ENCODE measurements at places on chromosomes 12 and 14.

DNA sequence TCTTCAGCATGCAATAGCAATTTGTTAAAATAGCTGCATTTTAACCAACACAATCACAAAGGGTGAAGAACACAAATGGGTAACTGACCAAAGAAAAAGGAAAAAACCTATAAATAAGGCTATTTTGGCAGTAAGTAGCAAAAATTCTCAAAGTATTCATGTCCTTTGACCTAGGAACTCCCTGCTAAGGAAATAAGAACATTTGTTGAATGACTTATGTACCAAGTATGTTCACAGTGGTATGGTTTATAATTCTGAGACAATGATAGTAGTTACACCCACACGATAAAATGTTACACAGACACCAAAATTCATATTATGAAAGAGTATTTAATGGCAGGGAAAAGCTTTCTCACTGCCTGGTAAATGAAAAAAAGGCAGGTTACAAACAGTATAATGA lies 16.9 kb downstream of the CCDC88C start:
- no peak for DNase-seq

GRCh38 chr12:132397152-132397933 lies 68.0 kb upstream of the GALNT9 start:
- DNase-seq = no peak

- DNase-seq = peak; percentile 58
Measured at GRCh38 chr14:21498540-21499526, 12.3 kb downstream of the METTL3 start.

- no peak for DNase-seq
Measured at GRCh38 chr12:87439990-87440827, 589.0 kb downstream of the C12orf50 start.

DNA sequence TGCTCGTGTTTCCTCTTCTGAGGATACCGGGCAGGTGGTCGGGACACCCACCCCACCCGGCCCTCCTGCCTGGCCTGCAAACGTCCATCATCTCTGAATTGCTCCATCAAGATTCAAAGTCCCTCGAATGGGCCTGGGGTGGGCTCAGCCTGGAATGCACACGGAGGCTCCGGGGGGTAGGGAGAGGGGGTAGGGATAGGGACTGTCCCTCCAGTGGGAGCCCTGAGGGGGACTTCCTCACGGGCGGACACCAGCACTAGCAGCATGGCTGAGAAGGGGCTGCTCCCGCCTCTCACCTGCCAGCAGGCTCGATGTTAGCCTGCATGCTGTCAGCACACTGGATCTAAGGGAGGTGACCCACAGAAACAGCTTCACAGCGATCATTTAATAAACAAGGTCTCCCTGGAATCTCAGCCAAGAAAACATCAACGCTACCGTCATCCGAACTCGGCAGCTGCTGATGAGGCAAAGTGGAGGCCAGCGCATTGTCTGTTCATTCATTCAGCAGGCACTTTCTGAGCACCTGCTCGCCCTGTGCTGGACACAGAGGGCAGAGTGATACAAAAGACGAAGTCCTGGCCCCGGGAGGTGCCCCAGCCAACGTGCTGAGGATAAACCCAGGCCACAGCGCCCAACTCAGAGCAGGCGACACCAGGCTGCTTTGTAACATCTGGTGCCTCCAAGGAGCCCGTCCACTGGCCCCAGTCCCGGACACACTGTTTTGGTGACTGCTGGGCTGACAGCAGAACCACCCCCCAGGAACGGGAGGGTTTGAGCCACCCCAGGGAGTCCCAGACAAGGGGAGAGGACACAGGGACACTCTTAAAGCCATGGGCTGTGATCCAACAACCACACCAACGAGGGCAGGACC lies 6.3 kb downstream of the TMEM179 start:
- DNase-seq = no peak

DNA sequence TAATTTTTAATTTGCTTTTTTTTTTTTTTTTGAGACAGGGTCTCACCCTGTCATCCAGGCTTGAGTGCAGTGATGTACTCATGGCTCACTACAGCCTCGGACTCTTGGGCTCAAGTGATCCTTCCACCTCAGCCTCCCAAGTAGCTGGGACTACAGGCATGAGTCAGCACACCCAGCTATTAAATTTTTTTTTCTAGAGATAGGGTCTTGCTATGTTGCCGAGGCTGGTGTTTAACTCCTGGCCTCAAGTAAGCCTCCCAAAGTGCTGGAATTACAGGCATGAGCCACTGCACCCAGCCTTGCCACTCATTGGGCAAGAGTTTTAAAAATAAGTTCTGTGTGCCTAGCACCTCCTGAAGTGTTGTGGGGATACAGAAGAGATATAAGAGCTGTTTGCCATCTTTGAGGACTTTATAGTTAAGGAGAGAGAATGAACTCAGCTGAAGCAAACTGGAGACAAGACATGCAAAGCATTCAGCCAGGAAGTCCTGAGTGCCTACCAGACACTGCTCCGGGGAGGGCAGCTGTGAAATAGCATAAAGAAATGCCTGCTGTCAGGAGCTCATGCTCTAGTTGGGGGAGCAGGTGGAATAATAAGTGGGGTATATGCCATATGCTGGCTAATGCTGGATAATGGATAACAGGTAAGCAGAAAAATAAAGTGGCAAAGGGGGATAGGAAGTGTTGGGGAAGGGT lies 15.0 kb upstream of the EMP1 start:
- DNase-seq = no peak

DNA sequence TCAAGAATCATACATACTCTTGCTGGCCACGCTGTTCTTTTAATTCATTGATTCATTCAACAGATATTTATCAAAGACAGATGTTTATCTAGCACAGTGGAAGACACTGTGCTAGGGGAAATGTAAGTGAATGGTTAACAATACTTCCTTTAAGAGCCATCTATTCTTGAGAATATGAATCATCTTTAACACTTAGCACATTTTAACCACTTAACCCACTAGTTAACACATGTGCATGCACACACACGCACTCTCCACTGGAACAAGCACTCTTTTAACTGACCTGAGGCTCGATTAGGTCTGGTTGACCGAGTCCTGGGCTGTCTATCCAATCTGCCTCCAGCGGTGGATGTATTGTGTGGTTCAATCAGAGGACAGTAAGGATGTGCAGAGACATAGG lies 34.6 kb downstream of the LMNTD1 start:
- DNase-seq = no peak

GRCh38 chr14:51908086-51908485 lies 47.7 kb downstream of the GNG2 start:
- no peak for DNase-seq

GRCh38 chr12:122681814-122682213 lies 21.3 kb downstream of the HCAR2 start:
- DNase-seq = no peak

GRCh38 chr12:2347844-2348481 lies 295.2 kb downstream of the CACNA1C start:
- no peak for DNase-seq

DNA sequence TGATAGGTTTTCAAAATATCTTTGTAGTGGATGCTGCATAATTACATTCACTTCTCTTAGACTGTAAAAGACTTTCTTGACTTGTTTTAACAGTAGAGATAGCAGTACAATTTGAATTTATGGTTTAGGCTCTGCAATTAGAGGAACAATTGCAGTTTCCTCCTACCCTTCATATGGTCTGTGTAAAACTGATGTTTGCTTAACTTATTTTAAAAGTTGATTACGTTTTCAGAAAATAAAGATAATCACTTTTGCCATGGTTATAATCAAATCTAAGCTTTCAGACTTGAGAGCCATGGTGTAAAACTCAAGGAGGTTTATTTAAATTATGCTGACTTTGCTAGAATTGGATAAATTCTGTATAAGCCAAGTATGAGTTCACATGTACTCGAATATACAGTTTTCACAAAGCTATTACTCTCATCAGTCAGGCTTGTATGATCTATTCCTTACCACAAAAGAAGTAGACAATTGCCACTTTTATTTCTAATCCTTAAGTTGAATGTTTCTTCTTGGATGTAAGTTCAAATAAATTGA lies 2.5 kb upstream of the MAPK1IP1L start:
- DNase-seq = no peak

DNA sequence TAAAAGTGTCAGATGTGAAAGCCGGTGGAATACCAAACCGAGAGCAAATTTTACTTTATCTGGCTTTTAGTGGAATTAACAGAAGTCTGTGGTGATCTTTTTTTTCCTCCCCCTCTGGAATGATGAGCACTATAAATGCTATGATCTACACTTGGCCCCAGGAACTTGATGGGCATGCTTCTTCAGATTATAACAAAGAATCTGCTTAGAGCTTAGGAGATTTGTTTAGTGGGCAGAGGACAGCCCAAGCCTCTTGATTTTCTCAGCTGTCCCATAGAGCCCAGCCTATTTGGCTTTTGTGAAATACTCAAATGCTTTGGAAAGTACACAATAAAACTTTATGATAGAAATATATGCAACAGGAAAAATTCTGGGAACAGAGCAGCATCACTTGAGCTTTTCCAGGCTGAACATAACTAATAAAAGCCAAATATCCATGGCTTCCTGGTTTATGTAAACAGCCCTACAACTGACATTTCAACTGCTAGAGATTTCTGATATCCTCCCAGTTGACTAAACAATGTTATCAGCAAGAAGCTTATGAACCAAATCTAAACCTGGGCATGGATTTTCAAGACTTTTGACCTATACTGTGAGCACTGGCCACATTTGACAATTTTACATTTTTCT lies 149.6 kb downstream of the PLXNC1 start:
- DNase-seq = no peak

GRCh38 chr14:20998674-20999366 lies at the start of gene SLC39A2:
Gene SLC39A2 (plus strand): TSS chr14:20999293. CDS start chr14:20999447, 154 bp downstream.
- no peak for DNase-seq

DNA sequence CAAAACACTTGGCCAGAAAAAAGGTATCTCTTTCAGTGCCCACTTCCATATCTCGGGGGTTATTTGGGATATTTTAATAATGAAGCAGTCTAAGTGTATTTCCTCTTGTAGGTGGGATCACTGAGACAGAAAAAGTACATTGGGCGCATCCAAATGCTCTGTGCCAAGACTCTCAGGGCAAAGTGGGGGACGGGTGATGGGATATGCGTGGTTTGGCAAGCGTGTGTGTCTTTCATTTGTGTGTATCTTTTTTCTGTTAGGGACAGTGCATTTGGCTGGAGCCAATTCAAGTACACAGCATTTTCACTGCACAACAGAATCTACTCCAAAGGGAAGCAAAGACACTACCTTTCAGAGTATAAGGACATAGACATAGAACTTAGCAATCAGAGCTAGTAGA lies 29.3 kb downstream of the SSPN start:
- DNase-seq = no peak

GRCh38 chr12:19575337-19576243 lies 136.3 kb downstream of the AEBP2 start:
- DNase-seq = no peak

GRCh38 chr12:69846976-69847375 lies 21.9 kb downstream of the MYRFL start:
- DNase-seq = no peak

Measured in CD4-positive, alpha-beta memory T cell (primary cell).